ENCODE measurements at places on chromosomes 7 and 10. TPM values are rescaled to one million over a fixed set of nuclear protein-coding genes. Genes with fewer than 3 reads are reported as not detected.

Gene SDHAF3
- 17.0 TPM for total RNA-seq

Gene TRPV5
- not detected for total RNA-seq

DNA sequence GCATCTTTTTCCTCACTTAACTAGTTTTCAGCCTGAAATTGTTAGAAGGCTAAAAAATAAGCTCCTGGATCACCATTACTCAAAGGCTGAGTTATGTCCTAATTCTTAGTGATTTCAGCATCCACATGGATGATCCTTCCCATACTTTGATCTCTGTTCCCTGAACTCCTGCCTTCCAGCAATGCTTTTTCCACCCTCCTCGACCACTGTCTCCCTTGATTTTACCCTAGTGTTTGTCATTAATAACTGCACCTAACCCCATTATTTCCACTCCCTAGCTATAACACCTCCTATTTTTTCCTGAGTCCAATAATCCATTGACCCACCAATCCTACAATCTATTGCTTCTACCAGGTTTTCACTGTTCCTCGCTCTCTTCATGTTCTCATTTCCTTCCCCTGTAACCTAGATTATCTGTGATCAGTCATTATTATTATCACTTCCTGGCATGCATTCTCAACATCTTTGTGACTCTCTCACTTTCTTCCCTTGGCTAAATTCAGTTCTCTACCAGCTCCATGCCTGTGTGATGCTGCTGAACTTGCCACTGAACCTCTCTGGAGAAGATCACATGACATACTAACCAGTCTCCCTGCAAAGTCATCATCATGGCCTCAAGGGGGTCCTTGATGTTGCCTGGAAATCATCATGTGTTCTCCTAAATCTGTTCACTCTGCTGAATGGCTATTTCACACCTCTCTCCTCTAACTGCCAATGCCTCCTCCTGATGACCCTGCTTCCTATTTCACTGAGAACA lies 6.5 kb upstream of the CALU start:
- DNase-seq, result no peak

- no peak for DNase-seq
Measured at GRCh38 chr10:103737735-103738367, 117.5 kb downstream of the SH3PXD2A start.

Gene ABCB4
- total RNA-seq, result 0.20 TPM

Measured in natural killer cell treated with Interleukin-12 subunit alpha and Interleukin-12 subunit beta and Interleukin-15 and Interleukin-18, amount 100 ng/mL, for 72 hours (primary cell).